Activated CD4-positive, alpha-beta T cell treated with anti-CD3 and anti-CD28 coated beads, Interleukin-2, Interleukin-4, amounts not matched to agents 100 ng/mL and 50 ng/mL, durations not matched to agents 16 hours and 8 hours (primary cell): ENCODE measurements at places on chromosomes 6 and 20.

DNA sequence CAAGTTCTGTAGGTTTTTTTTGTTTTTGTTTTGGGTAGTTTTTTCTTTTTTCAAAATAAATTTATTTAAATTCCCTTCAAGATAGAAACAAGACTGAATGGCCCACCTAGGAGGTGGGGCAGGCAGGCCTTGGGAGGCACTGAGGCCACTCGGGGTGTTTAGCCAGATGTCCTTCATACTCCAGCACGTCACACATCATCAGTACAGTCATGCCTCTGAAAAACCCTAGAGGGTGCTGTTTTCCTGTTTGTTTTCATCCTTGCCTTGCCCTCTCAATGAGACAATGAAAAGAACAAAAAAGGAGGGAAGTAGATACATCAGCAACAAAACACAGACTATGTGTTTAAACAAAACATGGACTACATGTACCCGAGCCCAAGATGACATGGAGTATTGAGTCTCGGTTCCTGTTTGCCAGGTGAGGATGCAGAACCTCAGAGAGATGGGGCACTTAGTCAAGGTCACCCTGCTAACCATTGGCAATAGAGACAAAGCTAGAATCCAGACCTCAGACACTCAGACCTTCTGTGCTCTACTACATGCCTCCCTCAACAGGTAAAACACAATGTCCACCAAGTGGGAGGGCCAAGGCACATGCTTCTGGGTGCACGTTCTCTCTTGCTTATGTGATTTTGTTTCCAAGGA lies 26.8 kb upstream of the CLIC5 start:
- DNase-seq = peak; percentile 41

GRCh38 chr20:32685541-32686529 lies 12.1 kb upstream of the C20orf203 start:
- no peak for DNase-seq

- DNase-seq = no peak
These were observed 8.5 kb downstream of the EBF4 start for GRCh38 chr20:2700913-2701620.

DNA sequence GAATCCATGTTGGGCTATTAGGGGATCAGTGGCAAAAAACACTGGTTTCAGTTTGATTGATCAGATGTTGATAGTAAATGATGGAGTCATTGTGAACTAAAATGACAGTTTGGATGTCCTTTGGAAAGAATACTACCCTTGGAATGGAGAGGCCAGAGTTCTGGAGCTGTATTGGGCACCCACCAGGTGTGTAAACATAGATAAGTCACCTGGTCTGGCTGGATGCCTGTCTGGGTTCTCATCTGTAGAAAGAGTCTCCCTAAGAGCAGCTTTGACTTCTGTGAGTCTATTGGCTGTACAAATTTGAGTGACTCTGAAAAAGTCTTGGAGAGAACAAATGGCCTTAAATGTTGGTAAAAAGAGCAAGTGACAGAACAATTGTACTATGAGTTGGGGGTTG lies 115.0 kb downstream of the SCP2D1 start:
- no peak for DNase-seq

DNA sequence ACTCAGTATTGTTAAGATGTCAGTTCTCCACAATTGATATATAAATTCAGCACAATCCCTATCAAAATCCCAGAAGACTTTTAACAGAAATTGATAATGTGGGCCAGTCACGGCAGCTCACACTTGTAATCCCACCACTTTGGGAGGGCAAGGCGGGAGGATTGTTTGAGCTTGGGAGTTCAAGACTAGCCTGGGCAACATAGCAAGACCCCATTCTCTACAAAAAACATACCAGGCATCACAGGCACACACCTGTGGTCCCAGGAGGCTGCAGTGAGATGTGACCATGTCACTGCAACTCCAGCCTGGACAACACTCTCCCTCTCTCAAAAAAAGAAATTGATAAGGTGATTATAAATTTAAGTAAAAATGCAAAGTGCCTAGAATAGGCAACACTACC lies 90.9 kb downstream of the PDSS2 start:
- no peak for DNase-seq

- no peak for DNase-seq
These were observed 52.3 kb upstream of the UTRN start for GRCh38 chr6:144232832-144233230.

DNA sequence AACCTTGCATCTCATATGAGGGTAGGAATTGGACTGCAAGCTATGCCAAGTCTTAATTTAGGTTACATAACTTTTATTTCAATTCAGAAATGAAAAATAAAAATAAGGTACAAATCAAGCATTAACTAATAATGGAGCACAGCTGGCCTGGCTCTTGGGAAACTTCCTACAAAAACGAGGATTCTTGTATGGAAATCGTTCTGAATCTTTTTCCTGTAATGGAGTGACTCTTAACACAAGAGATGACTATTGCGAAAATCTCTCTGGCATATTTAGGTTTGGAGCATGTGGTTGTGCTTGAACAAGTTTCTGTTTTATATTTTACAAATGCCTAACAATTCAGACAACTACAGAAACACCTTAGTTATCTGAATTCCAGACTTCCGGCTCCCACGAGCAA lies 34.0 kb upstream of the PI16 start:
- DNase-seq = no peak

GRCh38 chr20:29409833-29410805 lies 1847.3 kb upstream of the DEFB115 start:
- no peak for DNase-seq

DNA sequence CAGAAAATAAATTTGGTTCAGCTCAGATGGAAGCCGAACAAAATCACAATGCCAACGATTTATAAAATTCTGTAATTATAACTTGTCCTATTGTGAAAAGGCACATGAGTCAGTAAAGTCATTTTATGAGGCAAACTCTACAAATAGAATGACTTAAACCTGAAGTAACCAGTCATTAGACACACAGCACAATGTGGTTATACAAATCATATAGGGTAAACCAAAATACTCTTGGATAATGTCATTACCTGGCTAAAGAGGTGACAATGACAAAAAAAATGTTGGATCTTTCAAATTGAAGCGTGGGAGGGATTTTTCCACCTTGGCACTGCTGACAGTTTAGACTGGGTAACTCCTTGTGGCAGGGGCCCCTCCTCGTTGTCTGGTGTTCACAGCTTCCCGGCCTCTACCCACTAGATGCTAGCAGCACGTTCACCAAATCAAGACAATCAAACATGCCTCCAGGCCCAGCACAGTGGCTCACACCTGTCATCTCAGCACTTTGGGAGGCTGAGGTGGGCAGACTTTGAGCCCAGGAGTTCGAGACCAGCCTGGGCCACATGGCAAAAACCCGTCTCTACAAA lies 5.0 kb downstream of the ANKRD60 start:
- peak; percentile 11 for DNase-seq

DNA sequence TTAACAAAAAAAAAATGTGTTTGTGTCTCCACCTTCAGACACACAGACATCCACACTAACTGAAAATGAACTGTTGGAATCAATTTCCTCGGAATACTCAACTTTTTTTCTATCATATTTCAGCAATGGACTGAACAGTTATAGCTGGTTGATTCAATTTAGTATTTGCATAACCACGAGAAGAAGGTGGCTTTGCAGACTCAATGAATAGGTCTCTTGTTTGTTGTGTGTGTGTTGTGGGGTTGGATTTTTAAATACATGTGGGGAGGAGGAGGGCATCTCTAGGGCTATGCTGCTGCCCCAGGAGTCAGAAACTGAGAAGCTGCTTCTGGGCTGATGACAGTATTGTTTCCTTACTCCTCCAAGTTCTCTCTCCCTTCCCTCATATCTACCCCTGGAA lies 28.7 kb downstream of the TFAP2A start:
- no peak for DNase-seq

DNA sequence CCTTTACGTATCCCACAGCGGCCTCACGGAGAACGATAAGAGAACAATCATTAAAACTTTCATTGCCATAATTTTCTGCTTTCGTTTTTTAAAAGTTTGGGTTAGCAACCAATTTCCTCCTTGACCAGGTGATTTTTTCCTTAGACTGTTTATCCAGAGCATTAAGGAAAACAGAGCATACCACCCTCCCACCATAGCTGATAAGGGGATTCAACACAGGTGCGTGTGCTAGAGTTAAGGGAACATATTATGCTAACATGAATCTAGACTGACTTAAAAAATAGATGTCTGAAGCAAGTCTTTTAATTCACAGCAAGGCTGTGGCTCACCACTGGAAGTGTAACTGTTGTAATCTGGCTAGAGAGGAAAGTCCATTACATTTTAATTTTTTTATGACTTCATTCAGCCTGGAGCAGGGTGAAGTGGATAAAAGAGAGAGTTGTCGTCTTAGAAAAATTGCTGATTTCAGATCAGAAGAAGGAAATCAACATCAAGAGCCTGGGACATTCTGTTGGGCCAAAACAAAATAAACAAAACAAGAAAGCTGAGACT lies 5.5 kb upstream of the SLC22A2 start:
- no peak for DNase-seq

DNA sequence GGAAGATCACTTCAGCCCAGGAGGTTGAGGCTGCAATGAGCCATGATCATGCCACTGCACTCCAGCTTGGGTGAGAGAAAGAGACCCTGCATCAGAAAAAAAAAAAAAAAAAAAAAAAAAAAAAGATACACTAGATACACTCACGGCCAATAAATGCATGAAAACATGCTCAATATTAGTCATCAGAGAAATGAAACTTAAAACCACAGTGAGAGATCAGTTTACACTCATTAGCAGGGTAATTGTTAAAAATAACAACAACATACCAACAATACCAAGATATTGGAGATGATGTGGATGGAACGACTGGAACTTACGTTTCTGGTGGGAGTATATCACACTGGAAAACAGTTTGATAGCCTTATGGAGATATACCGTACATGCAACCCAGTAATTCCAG lies 29.9 kb downstream of the HS3ST5 start:
- DNase-seq = no peak

DNA sequence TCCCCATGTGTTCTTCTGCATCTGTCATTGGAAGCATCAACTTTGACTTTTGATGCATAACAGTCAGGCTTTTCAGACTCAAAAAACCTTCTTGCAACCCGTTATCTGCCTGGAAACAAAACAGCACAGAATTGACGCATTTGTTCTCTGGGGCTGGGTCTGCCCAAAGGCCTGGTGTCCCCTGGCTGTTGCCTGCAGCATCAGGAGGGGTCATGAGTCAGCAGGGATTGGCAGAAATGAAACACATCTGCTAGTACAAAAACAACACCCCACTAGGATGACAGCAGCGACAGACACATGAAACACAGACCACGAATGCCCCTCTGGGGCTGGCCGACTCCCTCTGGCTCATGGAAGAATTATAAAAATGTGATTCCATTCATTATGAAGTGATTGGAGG lies 157.6 kb upstream of the INSM1 start:
- DNase-seq = no peak
